Activated T-helper 17 cell treated with anti-CD3 and anti-CD28 coated beads, Interleukin-2, amount 50 U/mL, for 72 hours (primary cell): ENCODE measurements at places on chromosomes 4 and X. TPM values are rescaled to one million over a fixed set of nuclear protein-coding genes. Genes with fewer than 3 reads are reported as not detected.

The XIAP gene
- 33.4 TPM for total RNA-seq

The NUDT11 gene
- total RNA-seq = 1.5 TPM

The SPANXN4 gene
- total RNA-seq = not detected

The PDGFRA gene
- 0.50 TPM for total RNA-seq

The MAGEE2 gene
- total RNA-seq = not detected

The GAGE12J gene
- total RNA-seq = not detected

The JAKMIP1 gene
- total RNA-seq = 34.6 TPM

The ADAMTS3 gene
- total RNA-seq = not detected

The SLC2A9 gene
- total RNA-seq = 1.1 TPM

The REPS2 gene
- total RNA-seq = 0.26 TPM

The LRPAP1 gene
- 46.9 TPM for total RNA-seq

DNA sequence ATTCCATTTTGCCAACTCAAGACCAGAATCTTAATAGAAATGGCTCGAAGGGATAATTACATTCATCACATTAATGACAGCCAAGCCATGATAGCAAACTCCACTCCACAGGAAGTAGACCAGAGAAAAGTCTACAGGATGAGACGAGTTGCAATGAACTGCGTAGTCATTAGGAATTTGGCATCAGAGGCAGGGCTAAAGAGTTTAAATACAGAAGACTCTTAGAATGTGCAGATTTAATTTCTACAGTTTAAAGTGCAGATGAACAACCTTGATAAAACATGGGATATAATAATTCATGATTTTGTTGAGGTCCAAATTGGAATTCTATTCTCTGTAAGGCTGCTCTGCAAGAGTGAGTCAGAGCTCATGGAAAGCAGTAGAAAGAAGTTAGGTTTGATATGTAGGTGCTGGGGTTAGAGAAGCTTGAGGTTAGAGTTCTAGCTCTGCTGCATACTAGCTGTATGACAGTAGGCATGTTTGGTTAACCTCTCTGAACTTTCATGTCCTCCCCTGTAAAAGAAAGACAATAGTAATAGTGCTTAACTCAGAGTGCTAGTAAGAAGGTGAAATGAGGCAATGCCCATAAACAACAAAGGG, 32.2 kb downstream of the LNX1 start:
- ATAC-seq = no peak

- no peak for ATAC-seq
Observed at GRCh38 chrX:101691835-101692234, 32.2 kb upstream of the ARMCX2 start.

- peak; percentile 32 for ATAC-seq
Observed at GRCh38 chr4:141705048-141705746, 68.8 kb downstream of the IL15 start.

- ATAC-seq = no peak
Observed at GRCh38 chr4:101593666-101594065, 196.9 kb upstream of the BANK1 start.

- ATAC-seq = no peak
Observed at GRCh38 chr4:131531087-131531486, 1618.0 kb upstream of the PCDH10 start.

GRCh38 chr4:174457468-174457867, 64.8 kb downstream of the HPGD start:
- ATAC-seq = no peak

- no peak for ATAC-seq
Observed at GRCh38 chr4:15751153-15751552, 27.0 kb upstream of the CD38 start.

DNA sequence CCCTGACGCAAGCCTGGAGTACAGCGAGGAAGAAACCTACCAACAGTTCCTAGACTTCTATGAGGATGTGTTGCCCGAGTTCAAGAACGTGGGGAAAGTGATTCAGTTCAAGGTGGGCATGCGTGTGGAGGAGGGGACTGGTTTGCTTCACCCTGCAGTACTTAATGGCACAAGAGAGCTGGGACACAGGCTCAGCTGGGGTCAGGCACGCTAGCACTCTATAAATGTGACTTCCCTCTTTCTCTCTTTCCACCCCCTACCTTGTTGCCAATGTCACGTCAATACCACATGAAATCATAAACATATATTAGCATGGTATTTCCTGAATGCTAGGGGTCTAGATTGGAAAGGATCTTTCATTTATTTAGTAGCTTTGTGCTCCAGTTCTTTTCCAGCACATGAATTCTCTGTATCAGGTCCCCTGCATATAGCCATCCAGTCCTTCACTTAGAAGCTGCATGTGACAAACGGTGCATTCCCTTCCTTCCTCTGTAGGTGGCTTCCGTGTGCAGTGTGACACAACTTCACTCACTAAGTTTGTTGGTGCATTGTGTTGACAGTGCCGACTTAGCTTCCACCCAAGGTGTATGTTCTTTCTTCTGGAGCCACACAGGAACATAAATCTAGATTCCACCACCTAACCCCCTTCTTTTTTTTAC, 25.6 kb downstream of the ZRSR2 start:
- ATAC-seq = peak; percentile 71

- peak; percentile 44 for ATAC-seq
Observed at GRCh38 chr4:142404191-142404611, 441.9 kb downstream of the INPP4B start.

DNA sequence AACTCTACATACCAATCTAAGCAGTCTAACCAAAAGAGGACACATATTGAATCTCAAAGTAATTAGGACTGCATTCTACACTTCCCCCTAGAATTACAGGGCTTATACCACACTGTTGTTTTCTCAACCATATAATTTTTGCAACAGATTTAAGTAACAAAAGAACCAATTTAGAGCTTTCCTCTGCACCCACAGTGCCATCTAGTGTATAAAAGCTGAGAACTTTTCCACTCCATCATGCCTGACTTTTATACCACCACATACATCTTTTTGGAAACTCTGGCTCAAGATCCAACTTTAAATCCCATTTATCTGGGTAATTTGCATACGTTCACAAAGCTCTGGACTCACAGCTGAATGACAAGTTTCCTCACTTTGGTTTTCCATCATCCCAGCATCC, 99.5 kb downstream of the EFHC2 start:
- ATAC-seq = no peak

DNA sequence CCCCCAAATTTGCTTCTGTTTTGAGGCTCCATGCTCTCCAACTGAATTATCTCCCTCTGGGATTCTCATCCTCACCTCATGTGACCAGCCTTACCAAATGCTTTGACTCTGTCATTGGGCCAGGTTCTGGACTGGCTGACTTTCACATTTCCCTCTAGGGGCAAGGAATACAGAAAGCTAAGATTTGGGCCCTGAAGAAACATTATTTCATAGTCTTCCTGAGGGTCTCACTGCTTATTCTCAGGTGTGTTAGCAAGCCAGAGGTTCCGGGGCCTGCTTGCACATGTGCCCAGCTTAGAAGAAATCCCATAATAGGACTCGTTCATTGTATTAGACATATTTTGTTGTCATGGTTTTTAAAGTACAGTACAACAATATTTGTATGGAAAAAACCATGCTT, 62.6 kb upstream of the TEX13D start:
- no peak for ATAC-seq

DNA sequence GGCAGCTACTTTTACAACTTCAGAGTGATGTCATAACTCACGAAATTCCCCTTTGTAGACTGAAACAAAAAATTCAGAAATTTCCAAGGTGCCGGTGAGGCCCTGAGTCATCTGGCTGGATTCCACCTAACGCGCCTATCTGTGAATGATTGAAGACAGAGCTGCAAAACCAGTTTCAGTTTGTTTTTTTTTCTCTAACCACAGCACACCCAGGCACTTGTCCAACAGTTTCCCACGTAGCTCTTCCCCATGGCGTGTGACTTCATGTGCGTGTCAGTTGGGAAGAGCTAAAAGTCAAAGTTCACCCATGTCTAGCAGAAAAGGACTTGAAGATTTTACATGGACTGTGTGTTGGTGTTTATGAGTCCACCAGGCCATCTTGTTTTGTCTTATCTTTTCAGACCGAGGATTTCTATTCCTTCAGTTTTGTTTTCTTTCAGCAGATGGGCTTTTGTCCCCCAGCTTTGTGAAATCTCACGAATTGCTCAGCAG, 16.4 kb downstream of the TCEANC start:
- peak; percentile 96 for ATAC-seq

- ATAC-seq = no peak
Observed at GRCh38 chr4:68708566-68708965, 38.1 kb upstream of the UGT2B15 start.

- ATAC-seq = no peak
Observed at GRCh38 chr4:179607003-179607402, 2164.8 kb upstream of the AGA start.

DNA sequence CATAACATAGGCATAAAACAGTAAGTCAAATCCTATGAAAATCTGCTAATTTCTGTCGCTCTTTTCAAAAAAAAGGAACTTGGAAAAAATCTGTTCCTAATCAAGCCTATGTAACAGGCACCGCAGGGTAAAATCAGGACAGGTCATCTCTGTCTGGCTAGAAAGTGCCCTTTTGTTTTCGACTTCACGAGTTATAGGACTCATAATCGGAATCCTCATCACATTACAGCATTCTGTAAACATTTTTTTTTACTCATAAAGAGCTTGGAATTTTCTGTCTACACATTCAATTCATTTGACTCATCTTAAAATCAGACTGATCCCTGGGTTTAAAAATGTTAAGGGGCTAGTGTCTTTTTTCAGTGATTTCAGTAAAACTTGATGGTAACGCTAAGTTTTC, 181.7 kb upstream of the TBC1D9 start:
- no peak for ATAC-seq

DNA sequence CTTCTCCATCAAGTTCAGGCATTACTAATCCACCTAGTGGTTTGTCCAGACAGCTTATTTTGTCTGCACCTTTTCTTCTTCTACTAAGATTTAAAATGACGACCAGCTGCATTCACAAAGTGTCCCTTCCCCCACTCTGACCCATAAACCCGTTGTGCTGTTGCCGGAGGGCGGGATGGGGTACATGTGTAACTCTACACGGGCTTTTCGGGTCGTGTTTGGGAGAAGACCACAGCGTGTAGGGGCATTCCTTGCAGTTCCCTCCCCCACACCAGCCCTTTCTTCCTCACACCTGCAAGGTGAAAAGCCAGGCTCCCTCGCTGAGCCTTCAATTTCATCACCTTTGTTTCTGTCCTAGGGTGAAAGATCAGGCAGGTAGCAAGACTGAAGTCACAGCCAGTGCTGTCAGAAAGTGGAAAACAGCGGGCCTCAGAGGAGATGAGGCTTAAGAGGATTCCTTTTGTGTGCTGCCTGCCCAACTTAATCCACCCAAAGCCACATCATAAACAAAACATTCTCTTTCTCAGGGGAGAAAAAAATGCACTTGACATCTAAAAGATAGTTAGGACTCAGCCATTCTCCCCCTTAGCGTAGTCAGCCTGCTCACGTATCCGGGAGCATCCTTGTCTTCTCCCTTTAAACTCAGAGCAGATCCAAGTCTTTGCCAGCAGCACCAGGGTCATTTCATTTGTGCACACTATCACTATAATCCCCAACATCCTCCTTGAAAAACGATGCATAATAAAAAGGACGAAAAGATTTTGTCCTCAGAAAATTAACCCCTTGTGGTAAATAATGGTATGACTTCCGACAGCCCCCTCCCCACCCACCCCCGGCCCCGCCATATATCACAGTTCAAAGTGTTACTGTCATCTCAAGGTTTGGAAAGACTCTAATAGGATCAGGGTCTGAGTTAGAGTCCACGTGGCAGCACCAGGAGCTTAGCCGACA, 599.0 kb downstream of the RAB28 start:
- ATAC-seq = no peak

DNA sequence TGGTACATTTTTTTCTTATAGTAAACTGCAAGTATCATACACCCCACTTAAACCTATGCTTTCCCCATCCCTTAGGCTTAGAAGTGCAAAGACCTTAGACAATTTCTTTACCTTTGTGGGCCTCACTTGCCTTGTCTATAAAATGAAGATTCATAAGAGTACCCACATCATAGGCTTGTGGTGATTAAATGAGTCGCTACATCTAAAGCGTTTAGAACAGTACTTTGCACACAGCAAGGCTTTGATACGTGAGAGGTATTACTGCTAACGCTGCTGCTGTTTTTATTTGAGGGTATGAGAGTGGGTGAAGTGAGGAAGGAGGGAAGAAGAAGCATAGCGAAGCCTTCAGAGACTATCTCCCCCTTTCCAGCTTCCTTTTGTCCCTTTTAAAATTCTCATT, 87.8 kb upstream of the RPS6KA3 start:
- peak; percentile 43 for ATAC-seq

DNA sequence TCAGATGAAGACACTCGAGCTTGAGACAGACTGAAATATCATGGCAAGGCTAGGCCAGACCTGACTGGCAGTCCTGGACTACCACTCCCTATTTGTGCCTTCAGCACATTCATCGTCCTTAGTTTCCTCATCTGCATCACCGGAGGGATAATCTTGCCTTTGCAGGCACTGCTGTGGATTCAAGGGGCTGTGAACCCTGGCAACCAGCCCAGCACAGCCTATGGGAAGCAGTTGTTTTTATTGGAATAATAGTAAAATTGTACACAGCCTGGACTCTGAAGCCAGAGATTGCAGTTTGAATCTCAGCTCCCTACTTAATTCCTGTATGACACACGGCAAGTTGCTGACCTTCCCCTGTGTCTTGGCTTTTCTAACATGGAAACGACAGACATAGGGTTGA, 161.0 kb downstream of the NSUN7 start:
- ATAC-seq = no peak

- no peak for ATAC-seq
Observed at GRCh38 chrX:150162141-150162540, 201.0 kb upstream of the MAMLD1 start.

GRCh38 chr4:123244137-123244536, 152.5 kb upstream of the SPRY1 start:
- no peak for ATAC-seq

DNA sequence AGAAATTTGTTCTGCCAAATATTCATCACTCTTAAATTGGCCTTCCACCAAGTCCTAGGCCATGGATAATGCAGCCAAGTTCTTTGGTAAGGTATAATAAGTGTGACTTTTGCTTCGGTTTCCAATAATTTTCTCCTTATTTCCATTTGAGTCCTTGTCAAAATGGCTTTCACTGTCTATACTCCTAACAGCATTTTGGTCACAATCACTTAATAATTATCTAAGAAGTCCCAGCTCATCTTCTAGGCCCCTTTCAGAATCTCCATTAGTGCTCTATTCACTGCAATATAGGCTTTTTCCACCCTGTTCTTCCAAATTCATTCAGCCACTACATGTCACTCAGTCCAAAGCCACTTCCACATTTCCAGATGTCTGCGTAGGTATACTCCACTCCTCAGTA, 51.0 kb upstream of the SPIN4 start:
- ATAC-seq = no peak

DNA sequence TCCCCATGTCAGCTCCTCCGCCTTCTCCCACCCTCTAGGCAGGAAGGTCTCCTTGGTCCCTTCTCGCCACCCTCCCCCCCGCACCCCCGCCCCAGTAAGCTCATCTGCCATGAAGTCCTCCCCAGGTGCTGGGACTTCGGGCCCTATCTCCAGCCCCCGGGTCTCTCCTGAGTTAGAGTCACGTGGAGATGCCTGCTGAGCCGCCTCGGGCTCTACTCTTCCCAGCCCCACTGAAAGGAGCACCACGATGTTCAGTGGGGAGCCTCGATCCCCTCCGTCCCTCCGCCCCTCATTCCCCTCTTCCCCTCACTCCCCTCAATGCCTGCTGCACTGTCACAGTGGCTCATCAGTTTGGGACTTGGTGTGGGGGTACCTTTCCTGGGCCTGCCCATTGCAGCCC, 3.9 kb downstream of the HTRA3 start:
- no peak for ATAC-seq
